ENCODE measurements at places on chromosomes 1 and 21.

DNA sequence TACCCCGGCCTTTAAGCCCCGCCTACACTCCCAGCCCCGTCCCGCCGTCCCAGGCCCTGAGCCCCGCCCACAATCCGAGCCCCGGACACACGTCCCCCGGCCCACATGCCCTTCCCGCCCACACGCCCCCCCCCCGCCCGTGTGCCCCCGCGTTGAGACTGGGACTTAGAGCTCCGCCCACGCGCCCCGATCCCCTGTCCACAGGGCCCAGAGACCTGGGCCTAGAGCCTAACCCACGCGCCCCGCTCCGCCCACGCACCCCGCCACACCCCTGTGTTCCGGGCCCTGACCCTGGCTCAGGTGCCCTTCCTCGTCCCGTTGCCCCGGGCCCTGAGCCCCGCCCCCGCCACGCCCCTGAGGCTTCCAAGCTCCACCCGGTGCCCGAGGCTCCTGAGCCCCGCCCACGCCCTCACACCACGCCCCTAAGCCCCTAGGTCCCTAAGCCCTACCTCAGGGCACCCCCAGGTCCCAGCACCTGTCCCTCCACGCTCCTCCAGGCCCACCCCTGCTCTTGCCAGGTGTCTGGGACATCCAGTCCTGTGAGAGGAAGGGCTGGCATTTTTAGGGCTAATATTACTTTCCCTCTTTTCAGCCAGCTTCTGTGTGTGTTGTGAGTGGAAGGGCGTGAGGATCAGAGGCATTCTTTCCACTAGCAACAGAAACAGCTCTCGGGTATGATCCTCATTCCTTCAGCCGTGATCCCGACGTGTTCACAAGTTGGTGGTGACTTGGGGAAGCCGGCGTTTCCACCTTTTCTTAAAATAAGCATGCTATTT, 552 bp upstream of the GPR157 start:
- peak; percentile 76 for DNase-seq

GRCh38 chr1:202723708-202724107, 13.5 kb upstream of the SYT2 start:
- no peak for DNase-seq

DNA sequence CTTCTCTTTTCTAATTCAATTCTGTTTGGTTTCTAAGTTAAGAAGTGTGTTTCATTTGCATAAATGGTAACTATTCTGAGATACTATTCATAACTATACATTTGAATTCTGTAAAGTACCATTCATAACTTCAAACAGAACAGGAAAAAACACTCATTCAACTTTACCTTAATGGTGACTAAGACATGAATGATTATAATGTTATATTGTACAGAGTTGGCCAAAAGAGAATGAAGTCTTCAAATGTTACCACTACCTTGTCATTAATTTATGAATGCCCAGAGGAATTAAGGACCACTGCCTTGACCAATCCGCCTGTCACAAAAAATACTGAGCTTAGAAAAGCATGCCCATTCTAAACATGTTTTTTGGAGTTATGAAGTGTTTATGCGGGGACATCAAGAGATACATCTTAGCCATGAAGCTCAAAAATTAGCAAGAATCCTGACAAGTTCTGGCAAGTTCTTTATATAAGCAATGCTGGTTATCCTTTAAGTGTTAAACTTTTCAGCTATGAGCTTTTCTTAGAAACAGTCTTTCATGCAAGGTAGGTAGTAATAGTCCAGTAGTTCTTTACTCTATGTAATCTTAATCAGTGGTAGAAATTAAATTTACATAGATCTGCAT, 7.9 kb downstream of the WASF2 start:
- DNase-seq, result no peak

- DNase-seq, result no peak
These were observed 11.9 kb upstream of the EDN2 start for GRCh38 chr1:41496080-41497055.

- no peak for DNase-seq
These were observed 20.5 kb upstream of the MTF1 start for GRCh38 chr1:37879865-37880264.

- DNase-seq, result no peak
These were observed 149.5 kb upstream of the B3GALT2 start for GRCh38 chr1:193335806-193336428.

DNA sequence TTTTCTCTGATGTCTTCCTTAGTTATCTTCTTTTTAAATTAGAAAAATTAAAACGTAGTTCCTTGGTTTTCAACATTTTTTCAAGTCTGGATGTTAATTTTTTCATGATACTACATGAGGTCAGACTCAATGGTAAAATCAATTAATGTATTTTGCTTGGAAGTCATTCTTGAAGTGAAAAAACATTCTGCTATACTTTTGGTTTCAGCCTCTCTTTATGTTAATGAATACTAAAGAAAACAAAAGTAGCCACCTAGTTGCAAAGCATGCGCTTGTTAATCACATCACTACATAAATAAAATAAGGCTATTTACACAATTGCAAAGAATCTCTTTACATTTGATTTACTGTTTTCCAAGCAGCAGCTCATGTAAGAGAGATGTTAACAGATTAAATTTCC, 170.4 kb downstream of the LIPI start:
- no peak for DNase-seq

GRCh38 chr1:14253676-14254075, 344.8 kb upstream of the KAZN start:
- DNase-seq, result no peak

GRCh38 chr1:101376121-101377083, 139.6 kb downstream of the S1PR1 start:
- no peak for DNase-seq

DNA sequence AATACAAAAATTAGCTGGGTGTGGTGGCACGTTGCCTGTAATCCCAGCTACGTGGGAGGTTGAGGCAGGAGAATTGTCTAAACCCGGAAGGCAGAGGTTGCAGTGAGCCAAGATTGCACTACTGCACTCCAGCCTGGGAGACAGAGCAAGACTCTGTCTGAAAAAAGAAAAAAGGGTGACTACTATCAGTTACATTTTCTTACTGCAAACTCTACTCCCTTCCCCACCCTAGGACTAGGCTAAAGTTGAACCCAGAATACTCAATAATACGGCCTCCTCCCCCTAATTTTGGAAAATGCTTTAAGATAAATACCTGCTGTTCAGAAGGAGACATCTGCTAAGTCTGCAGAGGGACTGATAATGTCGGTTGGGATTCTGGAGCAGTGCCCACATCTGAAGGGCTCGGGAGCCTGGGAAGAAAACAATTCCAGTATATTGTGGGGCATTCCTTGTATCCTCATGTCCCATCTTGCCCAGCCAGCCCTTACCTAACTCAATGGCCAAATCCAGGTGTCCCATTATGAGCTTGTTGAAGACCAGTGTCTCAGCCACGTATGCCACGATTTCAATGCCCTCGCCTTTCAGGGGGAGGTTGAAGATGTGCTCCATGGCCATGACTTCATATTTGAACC, 89.7 kb downstream of the ADCY10 start:
- no peak for DNase-seq
